ENCODE measurements at places on chromosomes 7 and 10. TPM values are rescaled to one million over a fixed set of nuclear protein-coding genes. Genes with fewer than 3 reads are reported as not detected.

The PON1 gene
- not detected for total RNA-seq

The LMBR1 gene
- total RNA-seq: 25.1 TPM

The TCAF2 gene
- 0.64 TPM for total RNA-seq

The PLXNA4 gene
- under 0.01 TPM for total RNA-seq

The ANXA8L1 gene
- total RNA-seq: 9.0 TPM

The HOXA7 gene
- total RNA-seq: 2.2 TPM

The MPP7 gene
- total RNA-seq: 0.43 TPM

The LIPJ gene
- under 0.01 TPM for total RNA-seq

The KEL gene
- not detected for total RNA-seq

The INA gene
- 1.3 TPM for total RNA-seq

The NEUROG3 gene
- total RNA-seq: not detected

The COPG2 gene
- 43.5 TPM for total RNA-seq

The VIPR2 gene
- total RNA-seq: not detected

The ABCA13 gene
- total RNA-seq: under 0.01 TPM

The HPSE2 gene
- 5.6 TPM for total RNA-seq

The SFMBT2 gene
- 1.7 TPM for total RNA-seq

The FOXI2 gene
- not detected for total RNA-seq

The SEMA3C gene
- 101 TPM for total RNA-seq

The CAMK2G gene
- 36.7 TPM for total RNA-seq

The SNX10 gene
- 1.9 TPM for total RNA-seq

The CTAGE8 gene
- 0.43 TPM for total RNA-seq

The STAG3 gene
- total RNA-seq: under 0.01 TPM

The OR2A5 gene
- not detected for total RNA-seq

The HOXA2 gene
- total RNA-seq: 0.64 TPM

The SH2D4B gene
- not detected for total RNA-seq

The CALN1 gene
- not detected for total RNA-seq

Measured in fibroblast of villous mesenchyme (primary cell).